ENCODE measurements at places on chromosomes 1 and 21.
A peak's percentile ranks its signal among the peaks of the same experiment; 100 is the strongest.

DNA sequence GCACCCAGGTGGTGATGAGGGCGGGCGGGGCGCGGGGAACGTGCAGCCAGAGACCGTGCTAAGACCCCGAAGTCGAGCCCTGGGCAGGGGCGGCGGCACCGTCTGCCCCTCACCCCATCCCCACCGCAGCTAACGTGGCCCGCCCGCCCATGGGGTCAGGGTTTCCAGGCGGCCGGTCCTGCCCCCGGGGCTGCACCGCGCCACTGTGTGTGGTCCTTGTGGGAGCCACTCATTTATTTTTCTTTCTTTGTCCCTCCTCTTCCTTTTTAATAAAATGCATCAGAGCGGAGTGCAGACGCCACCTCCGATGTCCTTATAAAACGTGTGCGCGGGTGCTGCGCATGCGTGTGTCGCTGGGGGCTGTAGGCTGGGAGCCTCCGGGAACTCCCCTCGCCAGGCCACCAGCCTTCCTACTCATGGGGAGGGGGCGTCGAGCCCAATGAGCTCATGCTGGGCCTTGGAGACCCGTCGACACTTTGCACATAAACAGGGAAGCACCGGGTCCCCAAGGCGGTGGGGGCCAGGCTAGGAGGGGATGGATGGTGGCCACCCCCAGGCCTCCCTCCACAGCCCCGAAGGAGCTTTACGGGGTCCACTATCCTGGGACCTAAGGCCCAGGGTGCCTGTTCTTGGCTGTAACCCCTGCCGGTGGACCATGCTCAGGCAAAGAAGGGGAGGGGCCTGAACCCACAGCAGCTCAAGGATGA, 59.9 kb downstream of the WNT9A start:
- no peak for DNase-seq

- no peak for DNase-seq
Observed at GRCh38 chr1:30310966-30311742, 412.2 kb downstream of the MATN1 start.

GRCh38 chr1:918843-919242, 4.9 kb upstream of the SAMD11 start:
- DNase-seq: no peak

GRCh38 chr1:53500204-53501064, 41.2 kb downstream of the DMRTB1 start:
- DNase-seq: no peak

DNA sequence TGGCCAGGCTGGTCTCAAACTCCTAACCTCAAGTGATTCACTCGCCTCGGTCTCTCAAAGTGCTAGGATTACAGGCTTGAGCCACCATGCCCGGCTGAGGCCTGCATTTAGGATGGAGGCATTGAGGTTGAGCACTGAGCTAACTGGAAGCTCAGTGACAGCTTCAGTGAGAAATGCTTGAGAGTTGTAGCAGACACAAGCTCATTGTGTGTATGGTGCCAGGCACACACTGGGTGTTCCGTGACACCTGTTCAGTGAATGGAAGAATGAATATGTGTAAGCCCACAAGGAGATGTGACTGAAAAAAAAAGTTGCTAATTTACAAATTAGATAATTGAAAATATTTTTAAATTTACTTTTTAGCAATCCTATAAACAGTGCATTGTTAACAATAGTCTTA, 21.8 kb downstream of the LURAP1 start:
- DNase-seq: no peak

GRCh38 chr1:98468111-98468717, 193.3 kb upstream of the SNX7 start:
- DNase-seq: peak; percentile 60

DNA sequence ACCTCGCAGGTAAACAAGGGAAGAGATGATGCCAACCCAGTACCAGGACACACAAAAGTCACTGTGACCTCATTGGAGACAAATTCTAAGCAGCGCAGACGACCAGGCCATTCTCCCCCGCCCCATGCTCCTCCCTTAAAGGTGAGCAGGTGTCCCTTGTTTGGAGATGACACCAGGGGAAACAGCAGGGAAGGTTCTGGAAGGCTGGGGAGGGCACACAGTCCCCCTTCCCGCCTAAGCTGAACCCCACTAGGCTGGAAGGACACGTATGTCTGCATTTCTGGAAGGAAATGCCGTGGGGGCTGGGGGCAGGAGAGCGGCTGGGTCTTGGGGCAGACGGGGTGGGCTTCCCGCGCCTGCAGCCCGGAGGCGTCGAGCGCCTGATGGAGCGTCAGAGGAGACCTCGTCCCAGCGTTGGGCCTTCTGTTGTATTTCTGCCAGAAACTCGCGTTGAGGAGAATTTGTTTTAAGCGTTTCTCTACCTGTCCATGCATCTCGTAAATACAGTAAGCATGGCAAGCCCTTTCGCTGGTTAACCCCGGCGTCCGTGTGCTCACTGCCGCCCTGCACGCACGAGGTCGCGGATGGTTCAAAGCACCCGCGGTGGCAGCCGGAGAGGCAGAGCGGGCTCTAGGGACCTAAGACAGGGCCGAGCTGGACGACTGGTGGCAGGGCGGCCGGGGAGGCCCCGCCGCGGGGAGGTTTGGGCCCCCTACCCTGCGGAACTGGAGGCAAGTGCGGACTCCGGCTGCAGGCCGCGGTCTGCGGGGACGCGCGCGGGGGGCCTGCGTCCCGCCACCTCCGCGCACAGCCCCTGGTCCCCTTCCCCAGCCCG, 1.2 kb upstream of the LHX4 start:
- no peak for DNase-seq

GRCh38 chr1:87852410-87853161, 523.9 kb downstream of the LMO4 start:
- no peak for DNase-seq

- no peak for DNase-seq
Observed at GRCh38 chr1:44281962-44282703, 68.9 kb downstream of the DMAP1 start.

Data from RCC 7860 (cell line).